Activated naive CD4-positive, alpha-beta T cell (primary cell): ENCODE measurements at places on chromosomes 7 and 10.
A peak's percentile ranks its signal among the peaks of the same experiment; 100 is the strongest.

- no peak for DNase-seq
Measured at GRCh38 chr7:79593866-79594301, 140.4 kb upstream of the MAGI2 start.

GRCh38 chr10:35335133-35336083 lies 901 bp upstream of the CCNY start:
- DNase-seq = no peak

DNA sequence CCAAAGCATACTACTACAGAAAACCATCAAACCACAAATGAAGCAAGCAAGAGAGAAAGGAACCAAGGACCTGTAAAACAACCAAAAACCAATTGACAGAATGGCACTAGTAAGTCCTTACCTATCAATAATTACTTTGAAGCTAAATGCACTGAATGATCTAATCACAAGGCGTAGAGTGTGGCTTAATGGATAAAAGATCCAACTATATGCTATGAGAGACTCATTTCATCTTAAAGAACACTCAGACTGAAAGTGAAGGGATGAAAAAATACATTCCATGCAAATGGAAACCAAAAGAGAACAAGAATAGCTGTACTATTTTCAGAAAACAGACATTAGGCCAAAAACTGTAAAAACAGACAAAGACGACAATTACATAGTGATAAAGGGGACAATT lies 70.7 kb downstream of the CRPPA start:
- DNase-seq = no peak

GRCh38 chr7:145915679-145916078 lies 200.9 kb upstream of the CNTNAP2 start:
- no peak for DNase-seq

- DNase-seq = no peak
Measured at GRCh38 chr7:93047514-93048099, 70.2 kb downstream of the SAMD9 start.

DNA sequence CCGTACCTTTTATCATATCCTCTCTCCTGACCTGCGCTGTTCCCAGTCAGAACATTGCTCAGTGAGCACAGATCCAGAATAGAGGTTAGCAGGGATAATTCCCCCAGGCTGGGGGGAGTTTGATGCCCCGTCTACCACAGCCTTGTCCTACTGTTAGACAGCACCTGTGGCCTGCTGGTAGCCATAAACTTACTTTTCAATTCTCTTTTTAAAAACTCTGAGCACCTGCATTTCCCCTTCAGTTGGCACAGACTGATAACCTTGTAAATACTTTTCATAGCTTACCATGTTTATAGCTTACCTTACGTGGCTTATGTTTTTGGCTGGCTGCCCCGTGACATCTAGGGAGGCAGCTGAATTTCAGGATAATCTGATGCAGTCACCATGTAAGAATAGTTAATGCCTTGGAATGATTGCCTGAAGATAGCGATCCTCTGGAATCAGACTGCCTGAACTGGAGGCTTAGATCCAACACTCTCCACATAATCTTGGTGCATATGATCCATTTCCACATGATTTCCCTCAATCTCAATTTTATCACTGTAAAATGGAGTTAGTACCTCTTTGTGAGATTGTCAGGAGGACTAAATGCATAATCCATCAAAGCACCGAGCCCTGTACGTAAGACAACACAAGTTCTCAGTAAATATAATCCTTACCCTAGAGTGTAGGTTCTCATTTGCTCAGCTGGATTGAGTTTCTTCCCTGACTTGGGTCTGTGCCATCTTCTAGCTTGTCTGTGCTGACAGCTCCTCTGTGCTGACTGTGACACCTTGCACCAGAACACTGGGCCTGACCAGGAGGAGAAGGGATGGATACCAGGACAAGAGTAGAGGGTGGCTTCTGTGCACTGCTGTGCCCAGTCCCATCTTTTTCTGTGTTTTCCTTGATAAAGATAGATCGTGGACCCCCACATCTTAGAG lies 111.7 kb upstream of the GJD4 start:
- no peak for DNase-seq

- no peak for DNase-seq
Measured at GRCh38 chr7:98346515-98347069, 54.3 kb downstream of the BAIAP2L1 start.

- DNase-seq = no peak
Measured at GRCh38 chr7:101379302-101379701, 16.6 kb downstream of the COL26A1 start.

DNA sequence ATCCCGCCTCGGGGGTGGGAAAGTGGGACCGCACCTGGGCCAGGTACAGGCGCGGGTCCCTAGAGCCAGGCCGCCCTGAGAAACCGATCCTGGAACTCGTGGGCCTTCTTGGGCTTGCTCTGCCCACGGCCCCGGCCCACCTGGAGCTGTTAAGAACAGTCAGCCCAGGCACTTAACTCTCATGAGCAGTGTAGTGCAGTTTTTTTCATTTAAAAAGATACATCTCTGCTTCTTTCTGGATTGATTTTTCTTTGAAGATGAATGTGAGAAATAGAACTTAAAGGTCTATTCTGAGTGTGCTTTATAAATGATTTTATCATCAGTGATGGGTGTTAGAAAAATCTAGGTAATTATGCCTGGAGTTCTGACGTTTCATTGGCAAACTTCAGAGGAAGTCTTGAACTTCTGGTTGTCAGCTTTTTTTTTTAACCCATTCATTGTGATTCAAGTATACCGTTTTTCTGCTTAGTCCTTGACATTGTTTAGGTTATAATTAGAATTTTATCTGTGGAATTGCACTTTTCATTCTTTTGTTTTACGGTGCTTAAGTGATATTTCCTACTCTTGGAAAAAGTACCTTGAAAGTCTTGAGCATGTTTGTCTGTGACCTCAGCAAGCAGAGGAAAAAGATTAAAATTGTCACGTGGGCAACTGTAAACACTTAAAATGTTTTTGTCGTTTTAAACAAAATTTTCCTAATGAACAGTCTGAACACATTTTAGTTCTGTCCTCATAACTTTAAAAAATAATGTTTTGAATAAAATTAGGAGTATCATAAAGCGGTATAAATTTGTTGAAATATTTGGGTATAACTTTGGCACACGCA lies 906 bp downstream of the CDK1 start:
- DNase-seq = no peak

- DNase-seq = no peak
Measured at GRCh38 chr10:113279262-113279661, 273.6 kb upstream of the HABP2 start.

DNA sequence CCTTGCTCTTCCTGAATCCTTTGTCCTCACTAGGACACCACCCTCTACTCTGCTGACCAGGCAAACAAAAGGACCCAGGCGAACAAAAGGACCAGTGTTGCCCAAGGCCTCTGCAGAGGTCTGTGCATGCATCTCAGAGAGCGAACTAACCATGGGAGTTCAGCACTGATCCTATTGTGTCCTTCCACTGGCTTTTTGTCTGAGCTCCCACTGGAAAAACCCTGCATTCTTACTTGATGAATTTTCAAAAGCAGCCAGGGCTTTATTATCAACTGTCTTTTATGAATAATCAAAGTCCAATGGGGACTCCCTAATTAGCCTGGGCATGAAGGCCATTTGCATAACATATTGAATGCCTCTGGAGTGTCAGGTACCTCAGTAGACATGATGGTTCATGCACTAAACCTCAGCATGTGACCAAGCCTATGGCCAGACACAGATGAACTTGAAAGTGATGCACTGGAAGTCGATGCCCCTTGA lies 140.6 kb downstream of the KCNMA1 start:
- DNase-seq = no peak

GRCh38 chr7:114356133-114356532 lies 58.5 kb upstream of the FOXP2 start:
- no peak for DNase-seq

DNA sequence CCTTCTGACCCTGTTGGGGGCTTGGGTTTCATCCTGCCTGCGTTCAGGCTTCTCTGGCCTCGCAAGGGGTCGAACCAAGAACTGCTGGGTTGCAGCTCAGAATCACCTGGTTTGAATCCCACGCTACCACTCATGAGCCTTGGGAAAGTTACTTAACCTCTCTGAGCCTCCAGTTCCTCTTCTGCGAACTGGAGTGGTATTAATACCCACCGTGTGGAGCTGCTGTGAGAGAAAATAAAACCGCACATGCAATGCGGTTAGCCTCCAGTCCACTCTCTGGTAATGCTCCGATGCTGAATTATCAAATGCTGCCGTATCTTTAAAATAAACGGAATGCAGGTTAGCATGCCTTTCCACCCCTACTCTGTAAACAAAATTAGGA lies 171.9 kb downstream of the ARHGAP12 start:
- DNase-seq = no peak

GRCh38 chr7:18679261-18679660 lies 183.7 kb downstream of the HDAC9 start:
- no peak for DNase-seq

DNA sequence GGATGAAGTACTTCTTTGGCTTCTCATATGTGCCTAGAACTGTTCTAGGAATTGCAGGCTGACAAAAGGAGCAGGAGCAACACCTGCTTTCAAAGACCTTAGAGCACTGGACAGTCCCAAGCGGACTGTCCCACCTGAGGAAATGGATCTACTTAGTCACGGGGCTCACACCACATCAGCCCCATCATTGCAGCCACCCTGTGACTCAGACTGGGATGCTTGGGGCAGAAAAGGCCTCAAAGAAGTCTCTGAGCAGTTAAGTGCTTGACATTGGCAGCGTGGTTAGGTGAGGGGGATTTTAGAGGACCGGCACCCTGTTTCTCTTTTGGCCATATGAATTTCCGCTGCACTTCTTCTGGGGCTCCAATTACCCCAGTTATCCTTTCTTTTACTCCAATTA lies 256.6 kb downstream of the USP6NL start:
- no peak for DNase-seq

DNA sequence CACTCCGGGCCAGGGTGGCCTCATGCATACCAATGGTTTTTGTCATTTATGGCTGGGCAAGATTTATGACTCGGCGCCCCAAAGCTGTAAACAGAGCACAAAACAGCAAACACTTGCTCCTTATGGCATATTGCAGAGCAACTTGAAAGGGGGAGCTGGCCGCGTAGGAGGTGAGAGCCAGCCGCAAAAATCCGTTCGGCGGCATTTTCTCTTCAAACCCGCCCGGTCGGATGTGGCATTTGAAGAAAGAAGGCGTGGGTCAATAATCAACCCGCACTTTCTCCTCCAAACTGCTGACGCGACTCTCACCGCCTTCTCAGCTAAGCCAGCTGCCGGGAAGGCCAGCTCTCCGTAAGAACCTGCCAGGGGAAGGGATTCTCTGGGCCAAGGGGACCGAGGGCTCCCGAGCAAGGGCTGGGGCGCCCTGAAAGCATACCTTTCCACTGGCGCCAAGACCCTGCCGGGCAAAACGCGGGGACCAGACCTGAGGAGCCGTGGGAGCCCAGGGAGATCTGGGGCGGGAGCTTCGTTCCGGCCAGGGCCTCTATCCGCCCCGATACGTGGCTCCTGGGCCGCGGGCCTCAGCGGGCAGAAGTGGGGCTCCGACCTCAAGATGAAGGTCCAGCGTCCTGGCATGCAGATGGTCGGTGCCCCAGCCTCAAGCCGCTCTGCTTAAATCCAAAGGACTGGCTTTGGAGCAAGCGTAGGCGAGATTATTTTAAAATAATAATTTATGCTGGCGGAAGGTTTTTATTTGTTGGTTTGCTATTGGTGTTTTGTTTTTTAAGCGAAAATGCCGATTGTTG lies 12.9 kb upstream of the HOXA2 start:
- DNase-seq = no peak

DNA sequence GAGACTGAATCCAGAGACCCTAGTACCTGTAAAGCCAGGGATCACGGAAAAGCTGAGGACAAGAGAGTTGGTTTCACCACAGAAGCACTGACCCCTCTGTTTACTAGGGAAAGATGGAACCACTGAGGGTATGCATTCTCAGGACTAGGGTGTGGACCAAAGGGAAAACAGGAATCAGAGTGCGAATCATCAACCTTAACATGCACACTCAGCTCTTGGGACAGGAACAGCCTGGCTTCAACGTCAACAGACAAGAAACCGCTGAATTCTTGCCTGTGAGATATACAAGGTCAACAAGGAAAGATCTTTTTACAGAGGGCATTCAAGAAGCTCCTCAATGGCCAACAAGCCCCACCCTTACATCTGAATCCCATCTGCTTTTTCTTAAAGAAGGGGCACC lies 14.9 kb downstream of the TNRC18 start:
- no peak for DNase-seq

DNA sequence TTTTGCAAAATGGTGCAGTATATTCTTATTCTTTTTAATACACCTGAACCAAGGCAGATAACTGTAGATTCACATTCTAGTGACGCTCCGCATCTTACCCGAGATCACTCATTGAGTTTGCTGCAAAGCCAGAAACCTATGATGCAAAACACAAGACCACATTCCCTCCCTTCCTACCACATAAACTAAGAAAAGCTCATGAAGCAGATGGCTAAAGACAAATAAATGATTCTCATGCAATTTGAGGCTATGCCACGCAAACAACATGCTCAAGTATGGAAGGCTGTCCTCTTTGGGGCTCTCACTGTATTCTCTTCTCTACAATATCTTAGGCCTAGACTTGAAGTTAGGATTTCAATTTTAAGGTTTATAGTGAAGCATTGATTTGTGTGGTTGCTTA lies 95.0 kb upstream of the BMPER start:
- DNase-seq = no peak

GRCh38 chr10:111275091-111275490 lies 198.3 kb downstream of the ADRA2A start:
- no peak for DNase-seq

- DNase-seq = no peak
Measured at GRCh38 chr7:102169651-102170392, 116.8 kb upstream of the SH2B2 start.

- no peak for DNase-seq
Measured at GRCh38 chr7:117269417-117269816, 53.4 kb downstream of the WNT2 start.

GRCh38 chr10:112140110-112140970 lies 43.2 kb downstream of the GPAM start:
- peak; percentile 13 for DNase-seq

GRCh38 chr7:50276483-50276882 lies 28.0 kb upstream of the IKZF1 start:
- DNase-seq = no peak

DNA sequence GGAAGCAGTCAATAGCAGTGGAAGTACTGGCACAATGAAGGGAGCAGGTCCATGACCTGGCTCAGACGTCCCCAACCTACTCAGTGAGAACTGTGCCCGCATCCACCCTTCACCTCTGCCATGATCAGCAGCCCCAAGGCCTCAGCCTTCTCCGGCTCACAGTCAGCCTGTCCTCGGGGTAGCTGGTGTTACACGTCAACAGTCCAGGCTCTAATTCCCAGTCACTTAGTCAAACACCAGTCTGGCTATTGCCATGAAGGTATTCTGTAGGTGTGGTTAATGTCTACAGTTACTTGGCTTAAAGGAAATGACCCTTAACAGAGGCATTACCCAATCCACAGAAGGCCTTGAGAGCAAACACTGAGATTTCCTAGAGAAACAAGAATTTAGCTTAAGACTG lies 49.1 kb downstream of the GRB10 start:
- DNase-seq = no peak

DNA sequence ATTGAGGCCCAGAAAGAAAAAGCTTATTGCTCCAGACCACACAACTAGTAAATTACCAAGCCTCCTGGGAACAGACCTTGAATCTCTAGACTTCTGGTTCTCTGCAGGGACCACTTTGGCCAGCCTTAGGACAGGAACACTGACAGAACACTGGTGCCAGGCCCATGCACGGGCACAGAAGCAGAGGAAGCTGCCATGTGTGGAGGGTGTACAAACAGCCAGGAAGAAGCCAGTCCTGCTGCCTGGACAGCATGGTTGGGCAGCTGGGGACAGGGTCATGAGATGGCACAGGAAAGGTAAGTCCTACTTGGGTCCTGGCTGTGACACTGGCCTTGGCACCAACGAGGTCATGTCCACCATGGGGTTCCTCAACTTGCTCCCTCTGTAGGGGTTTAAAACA lies 19.2 kb downstream of the MMRN2 start:
- no peak for DNase-seq

GRCh38 chr7:38756521-38756920 lies 125.3 kb upstream of the AMPH start:
- DNase-seq = no peak
